CD14-positive monocyte (primary cell): ENCODE measurements at places on chromosomes 2 and 18. TPM values are rescaled to one million over a fixed set of nuclear protein-coding genes. Genes with fewer than 3 reads are reported as not detected.

- DNase-seq = peak; percentile 43
- no peak overlapping the region for H3K4me3 ChIP-seq
- H3K27me3 ChIP-seq = no peaks in the 10 kb centered on the region
- peak overlapping the region; percentile 50 for H3K27ac ChIP-seq
- H3K4me1 ChIP-seq = peaks cover 22% of the 10 kb centered on the region
Observed at GRCh38 chr2:96233880-96234316, 25.3 kb upstream of the STARD7 start.

DNA sequence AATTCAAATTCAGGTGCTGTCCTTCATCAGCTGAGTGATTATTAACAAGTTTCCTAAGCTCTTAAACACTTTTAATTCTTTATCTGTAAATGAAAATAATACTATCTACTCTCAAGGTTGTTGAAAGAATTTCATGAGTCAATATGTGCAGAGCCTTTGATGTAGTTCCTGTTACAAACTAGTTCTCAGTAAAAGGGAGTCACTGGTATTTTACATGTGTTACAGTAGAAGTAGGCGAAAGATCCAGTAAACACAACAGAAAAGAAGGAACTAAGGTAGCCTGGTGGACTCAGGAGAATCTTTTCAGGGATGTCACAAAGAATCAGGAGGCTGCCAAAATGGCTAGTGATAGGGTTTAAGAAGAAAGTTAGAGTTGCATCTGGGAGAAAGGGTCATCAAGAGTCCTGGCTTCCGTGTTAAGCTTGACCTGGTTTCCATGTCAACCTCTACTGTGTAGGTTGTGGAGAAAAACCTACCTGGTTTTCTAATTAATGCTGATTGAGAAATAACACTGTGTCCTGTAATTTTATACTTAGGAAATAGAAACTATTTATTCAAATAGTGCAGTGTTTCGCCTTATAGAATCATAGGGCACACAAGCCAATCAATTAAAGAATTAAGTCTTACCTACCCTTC is 58.3 kb upstream of the TRIB2 start:
- H3K27ac ChIP-seq = no peak overlapping the region
- H3K4me1 ChIP-seq = no peaks in the 10 kb centered on the region
- H3K27me3 ChIP-seq = no peaks in the 10 kb centered on the region
- H3K4me3 ChIP-seq = no peak overlapping the region
- DNase-seq = no peak
- no peaks in the 10 kb centered on the region for H3K36me3 ChIP-seq

The SIX2 gene
- not detected for polyA plus RNA-seq

The CABYR gene
- not detected for polyA plus RNA-seq

- no peak for DNase-seq
- no peak overlapping the region for H3K27ac ChIP-seq
- H3K4me1 ChIP-seq = no peaks in the 10 kb centered on the region
- H3K36me3 ChIP-seq = no peaks in the 10 kb centered on the region
Observed at GRCh38 chr2:185318271-185318724, 420.3 kb upstream of the FSIP2 start.

GRCh38 chr18:33459612-33460011 is 19.1 kb upstream of the CCDC178 start:
- H3K36me3 ChIP-seq = no peaks in the 10 kb centered on the region
- no peak overlapping the region for H3K4me3 ChIP-seq

GRCh38 chr2:67215214-67216055 is 181.7 kb upstream of the ETAA1 start:
- H3K27me3 ChIP-seq = no peaks in the 10 kb centered on the region
- no peak overlapping the region for H3K27ac ChIP-seq
- DNase-seq = no peak
